Activated T-helper 17 cell treated with anti-CD3 and anti-CD28 coated beads, Interleukin-2, amount 50 U/mL, for 72 hours (primary cell): ENCODE measurements at places on chromosomes 4 and X. TPM values are rescaled to one million over a fixed set of nuclear protein-coding genes. Genes with fewer than 3 reads are reported as not detected.

The SLAIN2 gene
- 52.0 TPM for total RNA-seq

The ALAS2 gene
- total RNA-seq, result not detected

The NPY1R gene
- total RNA-seq, result not detected

GRCh38 chr4:1375051-1375721, 28.2 kb downstream of the UVSSA start:
- ATAC-seq, result no peak

DNA sequence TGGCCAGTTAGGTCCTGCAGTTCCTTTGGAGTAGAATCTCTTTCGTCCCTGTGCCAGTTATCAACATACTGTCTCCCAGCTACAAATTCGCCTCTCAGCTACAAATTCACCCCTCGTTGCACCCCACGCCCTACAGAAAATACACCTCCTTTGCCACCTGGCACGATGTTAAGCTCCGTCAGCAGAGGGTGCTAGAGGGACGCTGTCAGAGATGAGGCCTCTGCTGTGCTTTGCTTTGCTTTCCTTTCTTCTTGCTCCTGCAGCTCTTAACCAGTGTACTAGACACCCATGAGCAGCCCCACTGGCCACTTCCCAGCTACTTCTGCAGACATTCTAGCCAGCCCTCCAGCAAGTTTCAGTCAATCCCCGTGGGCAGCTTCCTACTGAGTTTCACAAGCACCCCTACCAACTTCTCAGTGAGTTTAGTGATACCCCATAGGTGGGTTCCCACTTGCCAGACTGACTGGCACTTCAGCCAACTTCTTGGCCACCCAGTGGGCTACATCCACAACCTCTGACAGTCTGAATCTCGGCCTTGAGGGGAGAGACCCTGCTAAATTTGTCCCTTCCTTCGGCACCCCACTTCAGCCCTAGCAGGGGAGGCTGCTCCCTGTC, 21.8 kb downstream of the HAUS3 start:
- peak; percentile 89 for ATAC-seq
